Thymus (tissue), 14 donors: ENCODE measurements at places on chromosomes 12 and 14. TPM values are rescaled to one million over a fixed set of nuclear protein-coding genes. Genes with fewer than 3 reads are reported as not detected.

GRCh38 chr12:32907166-32907565 is 10.6 kb upstream of the PKP2 start:
- no peaks in the 10 kb centered on the region for H3K36me3 ChIP-seq
- no peaks in the 10 kb centered on the region for H3K27me3 ChIP-seq
- DNase-seq, result no peak

DNA sequence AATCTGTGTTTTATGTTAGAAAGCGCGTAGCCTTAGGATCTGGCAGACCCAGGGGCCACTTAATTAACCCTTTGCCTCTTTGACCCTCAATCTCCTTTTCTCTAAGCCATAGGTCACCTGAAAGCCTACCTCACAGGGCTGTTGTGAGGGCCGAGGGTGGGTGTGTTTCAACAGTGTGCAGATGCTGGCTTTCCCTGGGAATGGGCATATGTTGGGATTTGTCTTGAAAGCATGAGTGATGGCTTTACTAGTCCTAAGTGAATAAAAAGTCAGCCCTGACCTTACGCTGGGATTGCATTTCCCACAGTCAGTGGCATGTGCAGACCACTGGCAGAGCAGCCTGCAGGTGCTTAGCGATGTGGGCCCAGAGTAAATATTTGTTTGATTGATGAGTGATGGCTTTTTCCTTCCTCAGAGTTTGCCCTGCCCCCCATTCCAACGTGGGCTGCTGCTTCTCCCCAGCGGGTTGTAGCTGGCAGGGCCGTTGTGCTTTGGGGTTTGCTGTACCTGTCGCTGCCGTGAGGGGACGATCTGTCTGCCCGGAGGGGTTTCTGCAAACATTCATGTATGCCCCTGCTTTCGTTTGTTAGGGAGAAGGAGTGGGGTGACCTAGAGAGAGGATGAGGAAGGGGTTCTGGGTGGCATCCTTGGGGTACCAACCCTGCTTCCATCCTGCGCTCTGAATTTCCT is 31.5 kb downstream of the MEG3 start:
- no peak overlapping the region for H3K4me3 ChIP-seq
- no peak for DNase-seq
- H3K36me3 ChIP-seq, result no peaks in the 10 kb centered on the region
- no peak overlapping the region for H3K27ac ChIP-seq

The ANG gene
- polyA plus RNA-seq, result 9.1 TPM

The POTEG gene
- polyA plus RNA-seq, result 0.02 TPM

DNA sequence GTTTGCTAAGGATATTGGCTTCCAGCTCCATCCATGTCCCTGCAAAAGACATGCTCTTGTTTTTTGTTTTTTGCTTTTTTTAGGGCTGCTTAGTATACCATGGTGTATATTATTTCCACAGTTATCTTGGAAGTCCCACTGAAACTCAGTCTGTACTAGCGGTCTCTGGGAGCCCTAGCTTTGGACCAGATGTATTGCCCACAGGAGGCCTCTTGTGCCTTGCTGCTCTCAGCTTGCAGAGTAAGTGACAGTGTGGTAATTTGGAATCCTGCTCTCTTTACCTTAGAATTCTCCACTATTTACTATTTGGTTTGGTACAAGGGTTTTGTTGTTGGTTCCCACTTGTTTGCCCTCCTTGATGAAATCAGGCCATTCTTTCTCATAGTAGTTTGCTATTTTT is 1022.9 kb downstream of the LRFN5 start:
- no peak for DNase-seq
- H3K27me3 ChIP-seq, result no peaks in the 10 kb centered on the region
- no peak overlapping the region for H3K27ac ChIP-seq
- no peaks in the 10 kb centered on the region for H3K4me1 ChIP-seq
- H3K36me3 ChIP-seq, result no peaks in the 10 kb centered on the region
- no peak overlapping the region for H3K4me3 ChIP-seq

DNA sequence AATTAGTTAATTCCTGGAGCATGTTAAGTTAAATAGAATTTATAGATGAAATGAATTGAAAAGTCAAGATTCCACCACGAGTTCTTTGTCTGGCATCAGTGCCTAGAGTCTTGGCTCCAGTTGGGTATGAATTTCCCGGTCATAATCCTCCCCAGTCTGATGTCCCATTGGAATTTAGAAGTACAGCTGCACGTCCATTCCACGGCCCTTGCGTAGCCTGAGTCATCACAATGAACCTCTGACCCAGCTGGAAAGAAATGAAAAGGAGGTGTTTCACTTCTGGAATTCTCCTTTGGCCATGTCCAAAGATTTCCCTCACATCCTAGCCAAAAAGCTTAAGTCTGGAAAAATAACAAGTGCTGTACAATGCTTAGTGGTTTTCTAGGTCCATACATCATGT is 122.7 kb downstream of the KICS2 start:
- H3K27ac ChIP-seq, result no peak overlapping the region
- no peaks in the 10 kb centered on the region for H3K4me1 ChIP-seq
- H3K4me3 ChIP-seq, result no peak overlapping the region
- H3K27me3 ChIP-seq, result no peaks in the 10 kb centered on the region
- DNase-seq, result no peak
- no peaks in the 10 kb centered on the region for H3K36me3 ChIP-seq

DNA sequence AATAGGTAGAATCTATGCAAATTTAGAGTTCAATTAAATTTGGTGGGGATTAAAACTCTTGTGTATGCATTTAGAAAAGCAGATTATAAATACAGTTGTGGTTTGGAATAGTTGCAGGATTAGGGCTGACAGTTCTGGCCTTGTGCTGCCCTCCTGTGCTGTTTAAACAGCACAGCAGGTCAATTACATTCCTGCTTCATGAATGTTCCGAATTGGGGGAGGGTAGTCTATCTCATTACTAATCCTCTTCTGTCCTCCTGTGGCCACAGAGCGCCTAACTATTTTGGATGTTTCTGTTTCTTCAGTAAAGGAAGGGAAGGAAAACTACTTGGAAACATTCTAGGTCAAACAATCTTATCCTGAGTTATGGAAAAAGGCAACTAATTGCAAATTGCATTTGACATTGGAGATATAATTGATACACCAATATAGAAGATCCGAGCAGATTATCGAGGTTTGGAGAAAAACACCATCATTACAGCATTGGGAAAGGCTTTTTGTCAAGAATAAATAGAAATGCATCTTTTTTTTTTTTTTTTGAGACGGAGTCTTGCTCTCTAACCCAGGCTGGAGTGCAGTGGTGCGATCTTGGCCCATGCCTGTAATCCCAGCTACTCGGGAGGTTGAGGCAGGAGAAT is 8.7 kb upstream of the GPR19 start:
- no peak for DNase-seq
- peaks cover 16% of the 10 kb centered on the region for H3K4me1 ChIP-seq
- H3K27ac ChIP-seq, result no peak overlapping the region
- H3K36me3 ChIP-seq, result no peaks in the 10 kb centered on the region

The FANCM gene
- 7.1 TPM for polyA plus RNA-seq

GRCh38 chr14:74921987-74922751 is 891 bp downstream of the RPS6KL1 start:
- H3K27me3 ChIP-seq, result no peaks in the 10 kb centered on the region
- no peak overlapping the region for H3K4me3 ChIP-seq
- no peak for DNase-seq
- no peak overlapping the region for H3K27ac ChIP-seq
- H3K36me3 ChIP-seq, result no peaks in the 10 kb centered on the region

DNA sequence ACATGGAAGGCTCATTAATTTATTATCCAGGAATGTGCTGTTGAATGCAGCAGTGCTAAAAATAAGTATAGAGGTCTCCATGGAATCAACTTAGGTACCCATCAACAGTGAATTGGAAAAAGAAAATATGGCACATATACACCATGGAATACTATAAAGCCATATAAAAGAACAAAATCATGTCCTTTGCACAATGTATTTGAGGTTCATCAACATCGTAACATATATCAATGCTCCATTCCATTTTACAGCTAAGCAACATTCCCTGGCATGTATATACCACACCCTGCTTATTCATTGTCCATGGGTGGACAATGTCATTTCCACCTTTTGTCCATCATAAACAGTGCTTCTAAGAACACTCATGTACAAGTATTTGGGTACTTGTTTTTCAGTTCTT is 147.8 kb upstream of the RASSF8 start:
- H3K27ac ChIP-seq, result no peak overlapping the region
- DNase-seq, result no peak
- no peaks in the 10 kb centered on the region for H3K4me1 ChIP-seq
- no peak overlapping the region for H3K4me3 ChIP-seq
- no peaks in the 10 kb centered on the region for H3K36me3 ChIP-seq

DNA sequence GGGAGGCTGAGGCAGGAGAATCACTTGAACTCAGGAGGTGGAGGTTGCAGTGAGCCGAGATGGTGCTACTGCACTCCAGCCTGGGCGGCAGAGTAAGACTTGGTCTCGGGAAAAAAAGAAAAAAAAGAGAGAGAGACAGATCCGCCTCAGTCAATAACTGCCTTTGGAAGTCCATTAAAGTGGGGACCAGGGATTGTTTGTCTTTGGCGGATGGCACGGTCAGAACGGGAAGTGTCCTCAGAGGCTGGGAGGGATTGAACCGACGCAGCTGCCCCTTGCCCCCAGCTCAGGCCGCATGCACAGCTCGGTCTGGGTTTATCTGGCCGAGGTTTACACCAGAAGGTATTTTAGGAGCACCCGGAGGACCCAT is 54.4 kb downstream of the TESC start:
- H3K27ac ChIP-seq, result no peak overlapping the region
- H3K4me3 ChIP-seq, result no peak overlapping the region
- peaks cover 7% of the 10 kb centered on the region for H3K36me3 ChIP-seq

The RNF10 gene
- polyA plus RNA-seq, result 165 TPM

DNA sequence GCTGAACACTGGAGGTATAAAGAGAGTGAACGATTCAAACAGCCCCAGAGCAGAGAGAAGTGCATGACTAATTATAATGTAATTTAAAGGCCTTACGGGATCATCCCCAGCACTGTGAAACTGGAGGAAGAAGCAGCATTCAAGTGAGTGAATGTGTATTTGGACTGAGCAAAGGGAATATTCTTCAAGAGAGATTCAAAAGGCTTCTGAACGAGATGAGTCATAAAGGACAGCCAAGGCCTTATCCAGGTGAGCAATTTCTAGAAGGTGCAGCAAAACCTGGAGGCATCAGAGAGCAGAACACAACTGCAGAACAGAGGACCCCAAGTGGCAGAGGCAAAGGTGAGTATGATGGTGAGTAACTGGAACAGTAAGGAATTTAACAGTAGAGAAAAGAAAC is 127.2 kb downstream of the BCAT1 start:
- DNase-seq, result no peak
- H3K36me3 ChIP-seq, result no peaks in the 10 kb centered on the region
- no peak overlapping the region for H3K4me3 ChIP-seq
- no peaks in the 10 kb centered on the region for H3K4me1 ChIP-seq

DNA sequence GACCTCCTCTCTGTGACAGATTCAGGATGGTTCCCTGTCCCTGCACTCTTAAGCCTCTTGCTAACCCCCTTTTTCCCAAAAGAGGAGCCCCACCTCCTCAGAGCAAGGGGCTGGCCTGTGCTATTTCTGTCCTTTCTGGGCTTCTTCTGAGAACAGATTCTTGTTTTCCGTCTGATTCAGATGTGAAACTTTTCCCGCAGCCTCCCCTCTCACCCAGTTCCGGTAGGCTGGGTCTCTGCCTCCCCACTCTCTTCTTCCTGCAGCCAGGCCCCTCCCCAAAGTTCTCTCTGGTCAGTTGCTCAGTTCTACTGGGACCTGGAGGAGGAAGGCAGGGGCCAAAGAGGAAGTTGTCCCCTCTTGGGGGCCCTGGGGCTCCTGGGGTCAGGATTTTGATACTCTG is 11.8 kb downstream of the PDE1B start:
- peak overlapping the region; percentile 37 for H3K4me3 ChIP-seq
- peaks cover 2% of the 10 kb centered on the region for H3K27me3 ChIP-seq
- peaks cover 19% of the 10 kb centered on the region for H3K4me1 ChIP-seq
- peak overlapping the region; percentile 86 for H3K27ac ChIP-seq

The SINHCAF gene
- polyA plus RNA-seq, result 57.0 TPM

The OTX2 gene
- 0.11 TPM for polyA plus RNA-seq

- no peaks in the 10 kb centered on the region for H3K36me3 ChIP-seq
- no peaks in the 10 kb centered on the region for H3K27me3 ChIP-seq
- H3K4me1 ChIP-seq, result no peaks in the 10 kb centered on the region
- no peak overlapping the region for H3K27ac ChIP-seq
Observed at GRCh38 chr14:36096090-36096489, 80.4 kb downstream of the PTCSC3 start.
